ENCODE measurements at places on chromosomes 3 and 15. TPM values are rescaled to one million over a fixed set of nuclear protein-coding genes. Genes with fewer than 3 reads are reported as not detected.

DNA sequence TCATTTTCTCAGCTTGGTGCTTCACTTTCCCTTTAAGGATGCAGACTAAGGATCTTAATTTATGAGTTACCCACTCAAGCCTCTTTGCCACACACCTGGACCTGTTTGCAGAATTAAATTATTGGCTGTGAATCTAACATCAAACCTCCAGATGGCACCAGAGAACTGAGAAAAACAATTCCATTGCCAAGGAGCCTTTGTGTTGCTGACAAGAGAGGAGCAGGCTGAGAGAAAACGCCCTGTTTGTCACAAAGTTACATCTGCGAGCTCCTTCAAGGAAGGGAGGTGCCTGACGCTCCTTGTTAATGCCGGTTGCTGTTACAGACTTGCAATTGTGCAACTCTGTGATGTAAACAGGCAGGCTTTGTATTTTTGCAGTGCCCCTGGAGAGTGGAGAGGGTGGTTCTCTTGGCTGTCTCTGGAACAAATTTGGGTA is 36.3 kb upstream of the TMC3 start:
- DNase-seq = peak; percentile 90

DNA sequence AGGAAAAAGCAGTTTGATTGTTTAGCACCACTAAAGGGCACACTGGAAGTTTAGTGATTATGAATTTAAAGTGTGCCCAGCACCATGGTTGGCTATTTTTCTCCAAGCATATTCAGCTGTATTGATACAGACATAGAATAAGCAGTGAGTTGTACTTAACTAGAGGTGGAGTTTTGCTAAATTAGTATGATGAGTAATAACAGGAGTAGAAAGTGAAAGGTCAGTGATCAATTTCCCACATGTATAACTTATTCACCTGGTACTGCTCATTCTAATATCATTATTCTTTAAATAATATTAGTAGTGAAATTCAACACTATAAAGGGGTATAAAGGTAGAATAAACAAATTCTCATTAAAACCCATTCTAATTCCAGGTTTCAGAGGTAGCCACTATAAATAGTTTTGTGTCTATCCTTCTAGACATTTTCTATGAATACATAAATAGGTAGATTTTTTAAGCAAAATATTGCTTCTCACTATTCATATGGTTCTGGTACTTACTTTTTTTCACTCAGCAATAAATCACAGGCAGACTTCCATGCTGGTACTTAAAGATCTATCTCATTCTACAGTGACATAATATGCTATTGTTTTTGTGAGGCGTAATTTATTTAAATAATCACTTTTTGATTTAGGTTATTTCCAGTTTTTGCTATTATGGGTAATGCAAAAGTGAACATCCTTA is 732.9 kb downstream of the VGLL3 start:
- no peak for DNase-seq

DNA sequence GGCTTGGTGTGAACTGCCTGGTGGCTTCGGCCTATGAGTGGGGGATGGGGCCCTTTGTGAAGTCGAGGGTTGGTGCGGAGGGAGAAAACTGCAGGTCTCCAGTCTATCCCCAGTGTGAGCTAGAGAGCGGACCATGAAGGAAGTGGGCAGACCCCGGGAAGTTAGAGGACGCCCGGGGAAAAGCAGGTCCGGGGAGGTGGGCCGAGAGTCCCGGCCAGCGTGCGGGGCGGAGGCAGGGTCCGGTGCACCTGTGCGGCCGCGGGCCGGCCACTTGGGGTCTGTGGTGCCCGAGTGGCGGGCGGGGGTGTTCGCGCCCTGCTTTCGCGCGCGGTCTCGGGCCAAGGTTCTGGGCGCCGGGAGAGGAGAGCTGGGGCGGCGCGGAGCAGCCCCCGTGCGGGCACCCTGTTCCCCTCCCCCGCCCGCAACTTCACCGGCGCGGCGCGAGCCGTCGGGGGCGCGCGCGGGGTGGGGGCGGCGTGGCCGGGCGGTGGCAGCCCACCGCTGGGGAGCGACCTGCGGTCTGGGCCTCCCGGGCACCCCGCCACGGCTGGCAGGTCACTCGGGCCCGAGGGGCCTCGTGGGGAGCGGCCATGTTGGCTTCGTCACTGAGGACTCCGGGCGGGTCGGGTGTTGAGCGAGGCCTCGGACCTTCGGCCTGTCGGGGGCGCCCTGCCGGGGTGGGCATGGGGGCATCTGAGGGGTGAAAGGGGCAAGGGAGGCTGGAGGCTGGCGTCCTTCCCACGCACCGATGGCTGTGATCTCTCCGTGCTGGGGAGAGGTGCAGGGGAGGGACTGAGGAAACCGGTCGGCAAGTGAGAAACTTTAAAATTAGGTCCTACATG is 4.8 kb downstream of the UBE2E1 start:
- peak; percentile 93 for DNase-seq

DNA sequence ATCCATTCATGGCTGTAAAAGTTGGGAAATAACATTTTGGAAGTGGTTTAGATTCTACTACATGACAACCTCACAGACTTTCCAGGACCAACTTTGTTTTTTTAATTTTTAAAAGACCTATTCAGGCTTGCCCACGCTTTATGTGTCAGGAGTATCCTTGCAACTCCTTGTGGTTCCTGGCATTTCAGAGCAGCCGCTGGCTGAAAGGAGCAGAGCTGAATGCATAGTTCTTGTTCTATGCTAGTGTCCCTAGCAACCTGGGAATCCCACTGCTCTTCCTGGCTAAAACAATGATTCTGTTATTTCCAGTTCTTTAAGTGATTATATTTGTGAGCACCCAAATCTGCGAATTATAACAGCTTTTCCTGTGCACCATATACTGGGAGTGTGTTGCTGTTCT is 34.9 kb downstream of the CP start:
- DNase-seq = peak; percentile 57

GRCh38 chr3:13712682-13713180 is 163.8 kb downstream of the FBLN2 start:
- no peak for DNase-seq

DNA sequence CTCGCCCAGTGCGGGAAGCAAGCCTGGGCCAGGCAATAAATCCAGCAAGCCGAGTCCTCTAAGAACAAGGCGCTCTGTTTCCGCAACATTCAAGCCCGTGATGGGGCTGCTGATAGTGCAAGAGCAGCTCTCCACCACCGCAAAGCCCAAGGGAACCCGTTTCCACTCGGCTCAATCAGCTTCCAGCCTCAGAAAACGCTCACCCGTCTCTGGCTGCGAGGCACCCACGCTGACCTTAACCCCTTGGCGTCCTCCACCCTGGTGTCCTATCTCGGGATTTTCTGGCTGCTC is 17.8 kb downstream of the SPATA12 start:
- DNase-seq = peak; percentile 73

DNA sequence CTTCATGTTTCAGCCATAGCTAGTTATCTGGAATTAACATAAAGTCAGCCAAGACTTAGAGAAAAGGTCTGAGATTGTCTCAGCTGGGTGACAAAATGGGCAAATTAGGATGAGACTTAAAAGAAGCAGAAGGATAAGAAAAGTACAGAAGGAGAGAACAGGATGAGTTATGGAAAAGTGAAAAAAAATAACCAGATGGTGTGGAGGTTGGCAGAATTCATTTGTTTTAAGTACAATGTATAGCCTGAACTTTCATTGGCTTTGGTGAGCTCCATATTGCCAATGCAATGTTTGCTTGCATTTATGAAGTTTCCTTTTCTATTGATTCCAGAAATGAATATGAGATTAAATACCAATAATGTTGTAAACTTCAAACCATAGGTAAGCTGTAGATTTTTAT is 447.2 kb upstream of the DPH6 start:
- DNase-seq = no peak

DNA sequence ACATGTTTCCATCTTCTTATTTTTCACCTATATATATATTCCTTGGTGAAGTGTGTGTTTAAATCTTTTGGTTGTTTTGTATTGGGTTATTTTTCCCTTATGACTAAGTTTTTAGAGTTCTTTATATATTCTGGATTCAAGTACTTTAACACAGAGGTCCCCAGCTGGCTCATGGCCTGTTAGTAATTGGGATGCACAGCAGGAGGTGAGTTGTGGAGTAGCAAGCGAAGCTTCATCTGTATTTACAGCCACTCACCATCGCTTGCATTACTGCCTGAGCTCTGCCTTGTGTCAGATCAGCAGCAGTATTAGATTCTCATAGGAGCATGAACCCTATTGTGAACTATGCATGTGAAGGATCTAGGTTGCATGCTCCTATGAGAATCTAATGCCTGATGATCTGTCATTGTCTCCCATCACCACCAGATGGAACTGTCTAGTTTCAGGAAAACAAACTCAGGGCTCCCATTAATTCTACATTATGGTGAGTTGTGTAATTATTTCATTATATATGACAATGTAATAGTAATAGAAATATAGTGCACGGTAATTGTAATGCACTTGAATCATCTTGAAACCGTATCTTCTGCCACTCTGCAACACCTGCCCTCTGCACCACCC is 151.6 kb downstream of the RSRC1 start:
- DNase-seq = no peak

DNA sequence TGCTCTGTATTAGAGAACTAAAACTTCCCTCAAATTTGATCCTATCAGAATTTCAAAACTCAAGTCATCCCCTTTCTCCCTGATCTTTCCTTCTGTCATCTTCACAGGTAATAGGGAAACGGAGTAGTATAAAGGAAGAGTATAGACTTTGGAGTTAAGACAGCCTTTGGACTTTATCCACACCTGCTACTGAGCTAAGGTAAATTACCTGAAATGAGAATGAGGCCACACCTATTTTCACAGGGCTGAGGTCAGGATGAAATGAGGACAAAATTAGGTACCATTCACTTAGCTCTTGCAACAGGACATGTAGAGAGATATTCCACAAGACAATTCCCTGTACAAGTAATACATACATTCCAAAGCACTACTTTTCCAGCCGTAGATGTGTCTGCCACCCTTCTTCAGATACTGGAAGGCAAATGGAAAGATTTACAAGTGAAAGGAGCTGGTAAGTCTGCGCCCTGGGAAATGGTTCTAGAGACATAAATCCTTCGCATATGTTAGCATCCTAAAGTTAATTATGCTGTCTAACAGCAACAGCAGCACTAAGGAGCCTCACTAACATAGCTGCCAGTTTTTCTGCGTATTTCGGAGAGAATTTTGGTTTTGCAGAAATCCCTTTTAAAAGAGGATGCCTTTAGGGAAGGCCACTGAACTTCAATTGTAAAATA is 461.8 kb downstream of the SHQ1 start:
- DNase-seq = peak; percentile 41

DNA sequence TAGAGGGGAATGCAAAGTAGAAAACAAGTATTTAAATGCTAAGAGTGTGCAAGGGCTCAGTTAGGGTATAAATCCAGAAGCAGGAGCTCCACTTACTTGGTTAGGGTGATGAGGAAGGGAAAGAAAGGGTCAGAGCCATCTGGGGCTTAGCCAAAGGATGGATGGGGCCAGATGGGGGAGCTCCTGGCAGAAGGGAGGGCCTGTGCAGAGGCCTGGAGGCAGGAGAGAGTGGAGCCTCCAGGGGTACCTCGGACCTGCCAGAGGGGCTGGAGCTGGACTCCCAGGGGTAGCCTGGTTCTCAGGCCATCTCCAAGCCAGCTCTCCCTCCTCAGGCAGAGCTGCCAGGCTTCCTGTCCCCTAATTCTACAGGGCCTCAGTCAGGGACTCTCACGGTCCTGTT is 506.3 kb downstream of the SHQ1 start:
- DNase-seq = no peak

- peak; percentile 59 for DNase-seq
These were observed 10.4 kb downstream of the TNK2 start for GRCh38 chr3:195897853-195898415.

GRCh38 chr15:81097890-81098280 is 36.2 kb upstream of the CFAP161 start:
- no peak for DNase-seq

- peak; percentile 72 for DNase-seq
These were observed 58.6 kb upstream of the SLITRK3 start for GRCh38 chr3:165254812-165255211.

DNA sequence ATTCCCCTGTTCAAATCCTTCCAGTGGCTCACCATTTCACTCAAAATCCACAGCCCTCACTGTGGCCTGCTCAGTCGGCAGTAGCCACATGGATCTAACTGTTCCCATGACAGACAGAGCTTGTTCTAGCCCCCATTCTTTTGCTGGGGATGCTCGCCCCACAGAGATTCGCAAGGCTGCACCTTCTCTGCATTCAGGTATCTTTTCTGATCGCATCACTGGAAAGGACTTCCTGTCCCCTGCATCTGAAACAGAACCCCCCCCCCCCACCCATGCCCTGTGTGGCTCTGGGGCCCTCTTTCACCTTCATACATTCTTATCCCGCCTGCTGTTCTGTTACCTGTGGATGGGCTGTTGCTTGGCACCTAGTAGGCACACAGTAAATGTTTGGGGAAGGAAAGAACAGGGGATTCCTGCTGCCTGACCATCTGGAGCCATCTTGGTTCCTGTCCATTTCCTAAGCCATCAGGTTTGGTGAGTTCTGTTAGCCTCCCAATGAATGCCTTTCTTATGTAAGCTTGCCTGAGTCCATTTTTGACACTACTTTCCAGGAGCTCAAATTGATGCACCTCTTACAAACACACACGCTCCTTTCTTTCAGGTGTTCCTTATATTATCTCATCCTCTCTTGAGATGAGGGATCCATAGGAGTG is 42.9 kb upstream of the PGPEP1L start:
- no peak for DNase-seq

DNA sequence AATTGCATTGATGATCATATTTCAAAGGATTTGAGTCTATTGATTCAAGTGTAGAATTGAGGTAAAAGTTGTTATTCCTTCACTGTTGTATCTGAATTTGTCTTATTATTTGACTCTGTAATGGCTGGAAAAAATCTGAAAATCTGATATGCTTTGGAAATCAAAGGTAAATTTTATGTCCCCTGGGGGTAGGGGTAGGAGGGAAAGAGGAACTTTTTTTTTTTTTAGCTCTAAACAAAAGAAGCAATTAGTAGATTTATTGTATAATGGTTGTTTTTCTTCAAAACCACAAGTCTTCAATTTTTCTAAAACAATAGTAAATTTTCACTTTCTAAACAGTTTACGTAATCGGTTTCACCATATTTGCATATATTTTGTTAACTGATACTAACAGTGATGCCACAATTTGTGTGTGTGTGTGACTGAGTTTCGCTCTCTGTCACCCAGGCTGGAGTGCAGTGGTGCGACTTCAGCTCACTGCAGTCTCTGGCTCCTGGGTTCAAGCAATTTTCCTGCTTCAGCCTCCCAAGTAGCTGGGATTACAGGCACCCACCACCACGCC is 91.7 kb upstream of the GOLGA6L4 start:
- no peak for DNase-seq

GRCh38 chr3:50674349-50675178 is at the start of gene DOCK3:
DOCK3 (plus strand) TSS chr3:50674927; CDS start chr3:50675264, 337 bp downstream.
- peak; percentile 83 for DNase-seq

The SPTSSB gene
- polyA plus RNA-seq = 23.5 TPM

The CELF6 gene
- not detected for polyA plus RNA-seq

The KBTBD12 gene
- polyA plus RNA-seq = 0.53 TPM

The SPATA12 gene
- 0.70 TPM for polyA plus RNA-seq

The CHRFAM7A gene
- 0.99 TPM for polyA plus RNA-seq

The CNTN4 gene
- polyA plus RNA-seq = 0.82 TPM

The RTP3 gene
- 0.16 TPM for polyA plus RNA-seq

The SRPRB gene
- polyA plus RNA-seq = 25.8 TPM

All from GM23338 (cell line).